ENCODE measurements at places on chromosomes 6 and 20. TPM values are rescaled to one million over a fixed set of nuclear protein-coding genes. Genes with fewer than 3 reads are reported as not detected.

- DNase-seq = no peak
Measured at GRCh38 chr6:157168471-157168870, 154.8 kb downstream of the TMEM242 start.

EIF6 gene
- total RNA-seq = 69.6 TPM

GRCh38 chr6:54719131-54719530 lies 127.4 kb upstream of the FAM83B start:
- DNase-seq = no peak

TTLL9 gene
- total RNA-seq = 0.30 TPM

PCSK2 gene
- 2.2 TPM for total RNA-seq
